ENCODE measurements at places on chromosomes 3 and 15.
A peak's percentile ranks its signal among the peaks of the same experiment; 100 is the strongest.

GRCh38 chr3:34782871-34783270 is 856.5 kb upstream of the ARPP21 start:
- no peak for DNase-seq

DNA sequence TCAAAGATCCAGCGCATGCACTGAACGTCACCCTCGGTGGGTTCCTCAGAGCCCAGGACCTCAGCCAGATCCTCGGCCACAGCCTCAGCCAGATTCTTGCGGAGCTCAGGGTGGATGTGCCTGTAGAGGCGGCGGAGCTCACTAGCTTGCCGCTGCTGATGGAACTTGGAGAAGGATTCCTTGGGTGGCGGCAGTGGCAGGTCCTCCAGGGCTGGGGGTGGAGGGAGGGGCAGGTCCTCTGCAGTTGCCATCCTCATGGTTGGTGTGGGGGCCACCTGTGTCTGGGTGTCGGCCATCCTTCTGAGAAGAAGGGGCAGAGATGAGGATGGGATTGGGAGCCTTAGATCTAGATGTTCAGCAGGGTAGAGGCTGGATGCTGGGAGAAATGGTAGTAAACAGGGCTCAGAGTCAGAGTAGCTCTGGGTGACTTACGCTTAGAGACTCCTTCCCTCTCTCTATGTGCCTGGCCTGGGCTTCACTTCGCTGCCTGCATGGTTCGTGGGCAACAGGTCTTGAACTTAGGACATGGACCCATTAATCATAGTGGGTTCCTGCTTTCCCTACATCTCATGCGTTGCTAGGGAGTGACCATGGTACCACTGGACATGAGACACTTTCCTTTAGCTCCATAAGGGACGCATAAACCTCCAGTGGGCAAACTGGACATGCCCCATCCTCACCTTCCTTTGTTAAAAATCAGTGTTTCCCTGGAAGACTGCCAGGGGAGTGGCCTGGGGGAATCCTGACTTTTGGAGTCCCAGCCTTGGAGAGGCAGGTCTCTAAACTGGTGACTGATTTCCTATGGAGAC is 3.0 kb downstream of the XIRP1 start:
- no peak for DNase-seq

DNA sequence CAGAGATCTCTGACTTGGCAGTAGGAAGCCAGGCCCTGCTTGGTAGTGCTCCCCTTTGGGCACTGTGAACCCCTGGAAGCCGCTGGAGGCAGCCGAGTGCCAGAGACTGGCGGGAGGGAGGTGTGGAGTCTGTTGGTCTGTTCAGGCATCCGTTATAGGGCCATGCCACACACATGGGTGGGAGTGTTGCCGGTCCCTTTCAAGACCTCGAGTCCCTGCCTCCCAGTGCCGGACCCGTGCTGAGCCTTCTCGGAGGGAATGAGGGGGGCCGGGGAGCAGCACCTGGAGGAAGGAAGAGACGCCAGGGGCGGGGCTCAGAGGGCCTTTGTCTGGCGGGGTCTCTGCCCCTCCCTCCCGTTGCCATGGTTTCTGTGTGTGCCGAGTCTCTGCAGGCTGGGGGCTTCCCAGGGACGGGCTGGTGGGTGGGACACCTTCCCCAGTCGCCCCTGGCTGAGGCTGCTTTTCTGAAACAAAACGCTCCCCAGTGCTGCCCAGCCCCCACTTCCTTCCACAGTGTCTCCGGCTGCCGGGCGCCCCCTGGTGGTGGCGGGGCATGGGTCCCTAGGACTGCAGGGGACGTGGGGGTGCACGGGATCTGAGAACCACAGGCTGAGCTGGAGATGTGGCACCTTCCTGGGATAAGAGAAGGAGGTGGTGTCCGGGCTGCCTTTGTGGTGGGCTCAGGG is 10.0 kb downstream of the GNAI2 start:
- peak; percentile 90 for DNase-seq

- no peak for DNase-seq
Observed at GRCh38 chr3:141410408-141410807, 42.1 kb downstream of the ZBTB38 start.

DNA sequence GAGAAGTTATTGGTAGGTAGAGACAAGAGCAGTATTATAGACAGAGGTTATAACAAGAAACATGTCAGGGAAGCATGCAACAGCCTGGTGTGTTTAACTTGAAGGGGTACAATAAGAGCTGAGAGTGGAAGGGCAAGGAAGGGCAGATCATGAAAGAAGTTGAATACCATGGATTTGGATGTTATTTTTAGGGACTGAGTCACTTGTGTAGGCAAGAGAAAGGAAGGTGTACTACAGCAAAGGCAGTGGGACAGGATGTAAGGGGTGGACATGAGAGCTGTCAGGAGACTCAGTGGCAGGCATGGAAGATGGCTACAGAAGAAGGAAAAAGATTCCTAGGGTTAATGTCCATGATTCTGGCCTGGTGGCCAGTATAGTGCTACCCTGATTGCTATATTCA is 66.4 kb downstream of the TFG start:
- DNase-seq = no peak

DNA sequence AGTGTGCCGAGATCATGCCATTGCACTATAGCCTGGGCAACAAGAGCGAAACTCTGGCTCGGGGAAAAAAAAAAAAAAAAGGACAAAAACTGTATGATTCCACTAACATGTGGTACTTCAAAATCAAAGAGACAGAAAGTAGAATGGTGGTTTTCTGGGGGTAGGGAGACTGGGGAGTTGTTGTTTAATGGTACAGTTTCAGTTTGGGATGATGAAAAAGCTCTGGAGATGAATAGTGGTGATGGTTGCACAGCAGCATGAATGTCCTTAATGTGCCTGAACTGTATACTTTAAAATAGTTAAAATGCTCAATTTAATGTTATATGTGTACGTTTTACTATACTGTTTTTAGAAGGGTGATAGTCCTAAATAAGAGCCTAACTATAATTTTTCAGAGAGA is 27.4 kb downstream of the RAD51 start:
- no peak for DNase-seq

DNA sequence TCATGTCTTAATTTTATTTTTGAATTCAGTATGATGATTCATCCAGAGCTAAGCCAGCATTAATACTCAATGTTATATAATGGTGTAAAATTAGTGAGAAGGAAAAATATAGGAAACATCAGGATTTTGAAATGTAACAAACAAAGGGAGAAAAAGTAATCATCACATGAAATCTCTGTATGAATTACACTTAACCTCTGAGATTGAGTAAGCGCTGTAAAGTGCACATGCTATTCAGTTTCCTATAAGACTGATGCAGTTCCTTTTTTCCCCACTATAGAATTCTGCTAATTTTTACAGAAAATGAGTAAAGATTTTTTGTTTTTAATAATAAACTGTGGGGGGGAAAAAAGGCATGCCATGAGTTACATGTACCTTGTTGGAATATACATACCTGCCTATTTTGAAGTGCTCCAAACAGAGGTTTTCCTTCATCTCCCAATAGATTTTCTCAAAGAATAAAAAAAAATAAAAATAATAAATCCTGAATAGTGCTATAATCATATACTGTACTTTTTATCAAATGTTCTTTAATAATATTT is 64.0 kb upstream of the TTBK2 start:
- no peak for DNase-seq

DNA sequence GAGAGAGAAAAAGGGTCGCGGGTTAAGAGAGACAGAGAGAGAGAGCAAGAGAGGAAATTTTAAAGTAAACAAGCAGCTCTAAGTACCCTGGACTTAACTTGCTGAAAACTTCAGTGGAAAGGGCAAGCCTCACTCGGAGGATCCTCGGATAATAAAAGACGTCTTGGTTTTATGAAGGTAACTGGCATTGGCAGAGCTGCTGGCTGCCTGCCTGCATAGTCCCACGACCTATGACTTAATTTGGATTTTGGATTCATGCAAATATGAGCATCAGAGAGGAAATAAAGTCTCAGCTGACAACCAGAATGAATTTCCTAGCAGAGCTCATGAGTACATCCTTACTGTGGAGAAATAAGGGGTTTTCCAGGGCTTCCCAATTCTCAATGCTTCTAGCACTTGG is 95.1 kb upstream of the PDZRN3 start:
- DNase-seq = no peak

DNA sequence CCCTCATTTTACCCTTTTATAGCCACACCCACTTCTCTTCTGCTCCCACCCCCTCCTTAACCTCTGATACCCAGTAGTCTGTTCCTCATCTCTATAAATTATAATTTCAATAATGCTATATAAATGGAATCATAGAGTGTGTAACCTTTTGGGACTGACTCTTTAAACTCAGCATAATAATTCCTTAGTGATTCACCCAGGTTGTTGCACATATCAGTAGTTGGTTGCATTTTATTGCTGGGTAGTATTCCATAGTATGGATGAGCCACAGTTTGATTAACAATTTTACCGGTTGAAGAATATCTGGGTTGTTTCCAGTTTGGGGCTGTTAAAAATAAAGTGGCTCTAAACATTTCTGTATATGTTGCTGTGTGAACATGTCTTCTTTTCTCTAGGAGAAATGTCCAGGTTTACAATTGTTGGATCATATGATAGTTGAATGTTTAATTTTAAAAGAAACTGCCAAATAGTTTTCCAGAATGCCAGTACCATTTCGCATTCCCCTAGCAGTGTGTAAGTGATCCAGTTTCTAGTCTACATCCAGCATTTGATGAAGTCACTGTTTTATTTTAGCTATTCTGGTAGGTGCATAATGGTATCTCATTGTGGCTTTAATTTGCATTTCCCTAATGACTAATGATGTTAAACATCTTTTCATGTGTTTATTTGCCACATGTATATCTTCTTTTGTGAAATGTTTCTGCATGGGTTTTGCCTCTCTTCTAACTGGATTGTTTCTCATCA is 68.5 kb downstream of the VPS8 start:
- no peak for DNase-seq

DNA sequence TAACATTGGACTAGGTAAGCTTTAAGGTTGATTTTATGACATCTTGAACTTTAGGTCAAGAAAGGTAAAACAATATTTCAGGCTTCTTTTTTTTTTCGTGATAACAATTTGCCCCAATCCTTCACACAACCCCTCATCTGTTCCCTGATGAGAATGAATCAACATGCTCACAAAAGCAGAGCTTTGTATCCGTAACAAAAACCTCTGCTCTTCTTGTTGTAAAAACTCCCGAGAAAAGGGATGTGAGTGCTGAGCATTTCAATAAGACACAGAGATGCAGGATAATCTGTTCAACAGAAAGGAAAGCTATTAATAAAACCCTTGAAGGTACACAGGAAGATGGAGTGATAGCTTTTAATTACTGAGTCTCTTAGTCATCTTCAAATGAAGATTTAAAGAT is 94.3 kb downstream of the RAD18 start:
- no peak for DNase-seq

DNA sequence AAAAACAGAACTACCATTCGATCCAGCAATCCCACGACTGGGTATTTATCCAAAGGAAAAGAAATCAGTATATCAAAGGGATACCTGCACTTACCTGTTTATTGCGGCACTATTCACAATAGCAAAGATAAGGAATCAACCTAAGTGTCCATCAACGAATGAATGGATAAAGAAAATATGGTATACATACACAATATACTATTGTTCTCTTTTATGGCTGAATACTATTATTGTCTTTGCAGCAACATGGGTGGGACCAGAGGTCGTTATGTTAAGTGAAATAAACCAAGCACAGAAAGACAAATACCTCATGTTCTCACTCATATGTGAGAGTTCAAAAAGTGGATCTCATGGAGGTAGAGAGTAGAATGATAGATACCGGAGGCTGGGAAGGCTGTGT is 118.3 kb upstream of the FAM3D start:
- no peak for DNase-seq

DNA sequence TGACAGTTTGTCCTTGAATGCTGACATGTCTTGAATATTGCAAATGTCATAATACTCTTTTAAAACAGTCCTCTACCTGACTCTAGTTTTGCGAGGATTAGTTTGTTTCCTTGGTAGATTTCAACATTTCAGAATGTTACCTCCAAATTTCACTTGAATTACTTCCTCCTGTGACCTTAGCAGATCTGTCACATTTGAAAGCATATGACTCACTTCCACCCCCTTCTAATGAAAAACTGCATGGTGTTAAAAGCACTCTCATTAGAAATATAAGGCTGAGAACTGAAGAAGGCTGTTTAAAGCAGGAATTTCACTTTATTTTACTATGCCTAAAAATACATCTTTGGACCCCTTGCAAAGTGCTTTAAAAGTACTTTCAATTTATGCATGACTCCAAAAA is 598.7 kb upstream of the TGFBR2 start:
- no peak for DNase-seq

DNA sequence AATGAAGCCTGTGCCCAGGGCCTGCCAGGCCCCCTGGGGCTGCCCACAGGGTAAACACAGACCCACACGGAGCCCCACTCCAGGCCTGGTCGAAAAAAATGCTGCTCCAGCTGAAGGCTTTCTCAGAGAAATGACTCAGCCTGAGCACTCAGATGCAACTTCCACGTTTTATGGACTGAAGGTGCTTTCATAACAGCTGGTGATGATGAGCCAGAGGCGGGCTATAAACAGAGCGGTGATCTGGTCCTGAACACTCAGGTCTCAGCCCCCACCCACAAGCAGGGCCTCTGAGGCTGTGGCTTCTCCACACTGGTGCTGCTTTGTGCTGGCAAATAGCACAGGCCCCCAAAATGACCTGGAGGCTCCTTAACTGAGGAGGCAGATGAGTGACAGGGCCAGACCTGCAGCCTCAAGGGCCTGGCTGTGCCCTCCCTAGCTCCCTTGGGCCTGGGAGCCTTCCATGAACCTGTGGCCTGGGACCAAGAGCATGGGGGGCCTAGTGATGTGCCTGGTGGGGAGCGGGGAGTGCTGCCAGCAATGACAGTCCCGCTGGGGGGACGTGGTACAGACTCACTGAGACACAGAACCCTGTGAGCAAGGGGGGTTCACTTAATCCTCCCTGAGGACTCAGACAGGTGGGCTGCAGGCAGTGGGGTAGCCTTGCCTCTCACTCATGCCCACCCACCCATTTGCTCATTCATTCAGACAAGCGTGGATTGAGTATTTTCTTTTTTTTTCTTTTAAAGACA is 23.0 kb upstream of the FURIN start:
- DNase-seq = no peak

GRCh38 chr3:34346656-34347055 is 548.2 kb downstream of the PDCD6IP start:
- no peak for DNase-seq

DNA sequence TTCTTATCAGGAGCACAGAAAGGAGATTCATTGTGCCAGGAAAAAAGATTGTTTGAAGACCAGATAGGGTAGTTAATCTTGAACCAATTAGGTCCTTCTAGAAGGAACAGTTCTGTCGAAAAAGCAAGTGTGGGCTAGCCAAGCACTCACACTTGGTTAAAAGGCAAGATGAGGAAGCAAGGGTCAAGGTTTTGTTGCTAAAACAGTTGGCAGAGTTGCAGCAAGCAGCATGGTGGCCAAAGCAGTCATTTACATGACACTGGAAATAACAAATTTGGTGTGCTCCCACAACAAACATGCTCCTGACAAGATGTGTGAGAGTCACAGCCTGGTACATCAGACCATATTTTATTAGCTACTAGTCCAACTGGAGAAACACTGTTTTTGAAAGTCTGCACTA is 228.0 kb upstream of the CFAP20DC start:
- DNase-seq = no peak
